Activated CD8-positive, alpha-beta T cell treated with anti-CD3 and anti-CD28 coated beads, Interleukin-2, amount 10 ng/mL, durations not matched to agents 7 days and 5 days (primary cell): ENCODE measurements at places on chromosomes 1 and 21. TPM values are rescaled to one million over a fixed set of nuclear protein-coding genes. Genes with fewer than 3 reads are reported as not detected.
A peak's percentile ranks its signal among the peaks of the same experiment; 100 is the strongest.

Gene ARHGAP30
- total RNA-seq: 277 TPM

DNA sequence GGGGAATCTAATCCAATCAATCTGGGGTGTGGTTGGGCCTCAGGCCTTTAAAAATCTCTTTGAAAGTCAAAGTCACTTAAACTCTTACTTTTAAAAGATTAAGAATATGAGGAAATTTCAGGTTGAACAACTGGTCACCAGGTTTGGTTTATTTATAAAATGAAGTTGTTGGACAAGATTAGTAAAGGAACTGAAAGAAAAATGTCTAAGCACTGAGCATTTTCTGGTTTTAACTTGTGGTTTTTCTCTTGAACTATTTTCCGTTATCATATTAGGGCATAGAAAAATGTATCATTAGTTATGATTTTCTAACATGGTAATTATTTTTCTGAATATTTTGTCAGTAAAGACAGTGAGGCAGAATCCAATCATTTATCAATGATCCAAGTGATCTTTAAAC, 49.6 kb downstream of the RGS2 start:
- H3K4me3 ChIP-seq: no peak overlapping the region
- no peak for DNase-seq
- H3K4me1 ChIP-seq: no peaks in the 10 kb centered on the region
- no peaks in the 10 kb centered on the region for H3K36me3 ChIP-seq

- no peaks in the 10 kb centered on the region for H3K36me3 ChIP-seq
- no peak overlapping the region for H3K4me3 ChIP-seq
- no peak overlapping the region for H3K27ac ChIP-seq
- DNase-seq: no peak
Measured at GRCh38 chr1:221031458-221032203, 152.4 kb downstream of the HLX start.

- no peak for DNase-seq
- peaks cover 4% of the 10 kb centered on the region for H3K36me3 ChIP-seq
- H3K4me1 ChIP-seq: peaks cover 34% of the 10 kb centered on the region
- peak overlapping the region; percentile 95 for H3K4me3 ChIP-seq
- H3K27ac ChIP-seq: peak overlapping the region; percentile 77
Measured at GRCh38 chr1:151611288-151611790, 511 bp upstream of the SNX27 start.

DNA sequence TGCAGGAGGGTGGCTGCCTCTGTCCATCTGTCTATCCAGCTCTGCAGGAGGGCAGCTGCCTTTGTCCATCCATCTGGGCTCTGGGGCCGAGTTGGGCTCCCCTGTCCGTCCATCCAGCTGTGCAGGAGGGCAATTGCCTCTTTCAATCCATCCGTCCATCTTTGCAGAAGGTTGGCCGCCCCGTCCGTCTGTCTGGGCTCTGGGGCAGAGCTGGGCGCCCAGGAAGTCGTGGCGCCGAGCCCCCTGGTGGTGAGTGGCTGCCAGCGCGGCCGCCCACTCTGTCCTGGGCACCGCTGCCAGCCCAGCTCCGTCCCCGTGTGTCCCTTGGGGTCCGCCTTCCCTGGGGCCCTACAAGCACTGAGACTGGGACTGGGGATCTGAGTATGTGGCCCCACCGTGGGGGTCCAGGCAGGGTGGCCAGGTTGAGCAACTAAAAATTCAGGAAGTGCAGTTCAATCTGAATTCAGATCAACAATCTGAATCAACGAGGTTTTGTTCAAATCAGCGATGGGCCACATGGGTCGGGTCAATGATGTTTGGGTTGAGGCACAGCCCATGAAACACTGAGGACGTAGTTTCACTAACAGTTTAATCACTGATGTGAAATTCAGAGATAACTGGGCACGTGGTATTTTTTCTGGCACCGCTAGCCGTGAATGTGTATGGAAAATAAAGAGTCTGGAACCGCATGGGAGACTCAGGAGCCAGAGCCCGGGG, 99.1 kb upstream of the ACTRT2 start:
- peak; percentile 32 for DNase-seq
- no peak overlapping the region for H3K4me3 ChIP-seq
- H3K27ac ChIP-seq: no peak overlapping the region
- no peaks in the 10 kb centered on the region for H3K27me3 ChIP-seq

- H3K27me3 ChIP-seq: no peaks in the 10 kb centered on the region
- H3K4me1 ChIP-seq: peaks cover 6% of the 10 kb centered on the region
- H3K36me3 ChIP-seq: peaks cover 54% of the 10 kb centered on the region
- no peak overlapping the region for H3K27ac ChIP-seq
Measured at GRCh38 chr1:43382027-43382779, 7.4 kb downstream of the MED8 start.
